Cardiac septum (tissue), 1 donor: ENCODE measurements at places on chromosomes 2 and 18. TPM values are rescaled to one million over a fixed set of nuclear protein-coding genes. Genes with fewer than 3 reads are reported as not detected.

GKN1 gene
- total RNA-seq = not detected

RAX gene
- total RNA-seq = not detected

ANKRD30BL gene
- total RNA-seq = not detected

NPHP1 gene
- 4.8 TPM for total RNA-seq

GALR1 gene
- total RNA-seq = 0.08 TPM

BOLL gene
- total RNA-seq = not detected

SLC14A1 gene
- 12.4 TPM for total RNA-seq

LHCGR gene
- 0.24 TPM for total RNA-seq

NPPC gene
- 0.30 TPM for total RNA-seq

IL1RL1 gene
- total RNA-seq = 1.1 TPM

COL4A4 gene
- 3.0 TPM for total RNA-seq
